ENCODE measurements at places on chromosomes 3 and 15.

- no peak for DNase-seq
Observed at GRCh38 chr3:39903253-39903652, 93.8 kb downstream of the MYRIP start.

DNA sequence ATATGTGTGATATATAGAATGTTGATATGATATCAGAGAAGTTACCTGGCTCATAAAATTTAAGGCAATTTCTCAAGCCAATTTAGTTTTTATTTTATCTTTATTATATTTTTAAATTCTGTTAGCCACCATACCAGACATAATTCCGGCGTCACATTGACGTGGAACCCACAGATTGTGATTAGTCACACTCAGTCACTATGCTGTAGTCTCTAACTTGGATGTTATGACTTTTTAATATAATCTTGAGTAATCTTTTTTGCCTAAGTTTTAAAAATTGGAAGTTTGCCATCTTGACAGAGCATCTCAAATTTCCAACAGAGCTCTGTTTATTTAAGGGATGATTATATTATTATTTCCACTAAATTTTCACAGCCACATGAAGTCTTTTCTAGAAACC, 9.7 kb upstream of the DCLK3 start:
- peak; percentile 58 for DNase-seq

GRCh38 chr3:194087280-194087679, 48.7 kb upstream of the HES1 start:
- DNase-seq = no peak

DNA sequence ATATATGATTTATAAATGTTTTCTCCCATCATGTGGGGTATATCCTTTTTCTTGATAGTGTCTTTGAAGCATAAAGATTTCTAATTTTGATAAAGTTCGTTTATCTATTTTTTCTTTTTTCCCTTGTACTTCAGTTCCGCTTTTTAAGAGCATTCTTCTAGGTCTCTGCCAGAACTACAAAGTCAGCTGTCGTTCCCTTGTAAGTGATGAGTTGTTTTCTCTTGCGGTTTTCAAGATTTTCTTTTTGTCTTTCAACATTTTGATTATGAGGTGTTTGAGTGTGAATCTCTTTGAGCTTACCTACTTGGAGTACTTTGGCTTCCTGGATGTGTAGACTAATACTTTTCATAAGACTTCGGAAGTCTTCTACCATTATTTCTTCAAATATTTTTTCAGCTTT, 9.3 kb upstream of the PRICKLE2 start:
- no peak for DNase-seq
